Fibroblast of skin of right biceps (primary cell): ENCODE measurements at places on chromosomes 2 and 18.

DNA sequence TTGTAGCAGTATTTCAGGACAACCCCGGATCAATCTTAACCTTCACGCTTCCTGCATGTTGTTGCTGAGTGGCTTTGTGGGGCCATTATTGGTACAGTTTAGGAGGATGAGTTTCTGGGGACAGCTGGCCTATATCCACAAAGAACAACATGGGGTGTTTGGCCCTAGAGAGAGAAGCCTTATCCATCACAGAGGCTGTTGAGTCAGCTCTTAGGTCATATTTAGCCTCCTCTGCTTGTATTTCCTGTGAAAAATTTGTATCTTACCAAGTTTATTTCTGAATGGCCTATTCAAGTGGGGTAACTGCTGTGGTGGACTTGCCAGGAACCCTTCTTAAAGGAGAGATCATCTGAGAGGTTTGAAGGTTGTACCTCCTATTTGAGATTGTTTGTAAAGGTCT lies 77.6 kb downstream of the MAP4K4 start:
- no peak for DNase-seq

- DNase-seq, result no peak
These were observed 73.7 kb upstream of the ZNF516 start for GRCh38 chr18:76568731-76569130.

DNA sequence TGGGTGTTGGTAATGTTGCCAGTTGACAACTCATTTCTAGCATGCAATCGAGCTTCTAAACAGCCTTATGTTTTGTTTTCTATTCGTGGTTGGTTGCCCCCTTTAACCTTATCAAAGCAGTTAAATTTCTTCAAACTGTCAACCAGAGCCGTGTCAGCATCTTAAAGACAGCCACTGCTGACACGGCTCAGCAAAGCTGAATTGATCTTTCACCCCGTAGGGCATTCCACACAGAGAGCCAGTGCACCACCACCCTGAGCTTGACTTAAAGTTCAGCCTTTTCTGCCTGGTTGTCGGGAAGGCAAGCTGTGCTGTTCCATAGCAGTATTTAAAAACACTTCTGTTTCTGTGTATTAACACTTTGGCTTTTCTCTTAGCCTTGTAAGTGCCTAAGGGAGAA lies 355.0 kb upstream of the CHST9 start:
- DNase-seq, result no peak

DNA sequence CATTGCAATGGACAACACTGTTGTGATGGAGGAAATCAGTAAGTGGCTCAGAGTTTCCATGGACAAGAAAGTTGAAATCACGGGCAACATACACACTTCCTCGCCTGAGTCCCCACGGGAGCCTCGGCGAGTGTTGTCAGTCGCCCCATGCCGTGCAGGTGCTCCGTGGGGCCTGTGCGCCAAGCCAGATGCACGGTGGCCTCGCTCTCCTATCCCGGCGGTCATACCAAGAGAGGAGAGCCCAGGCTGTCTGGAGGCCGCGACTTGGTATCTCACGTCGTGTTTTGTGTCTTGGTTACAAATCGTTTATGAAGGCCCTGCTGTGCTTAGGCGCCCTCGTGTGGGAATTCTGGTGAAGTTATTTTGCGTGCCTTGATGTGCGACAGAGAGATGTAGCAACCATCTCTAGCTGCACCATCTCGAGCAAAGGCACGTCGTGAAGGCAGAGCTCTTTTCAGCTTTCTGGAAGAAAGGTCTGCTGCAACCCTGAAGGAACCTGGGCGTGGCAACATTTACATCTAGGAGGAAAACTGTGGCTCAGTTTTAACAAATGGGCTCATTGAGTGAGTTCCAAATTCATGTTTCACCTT lies 21.8 kb downstream of the ATG4B start:
- peak; percentile 68 for DNase-seq

- DNase-seq, result no peak
These were observed 53.2 kb downstream of the CIB4 start for GRCh38 chr2:26587994-26588393.

- peak; percentile 80 for DNase-seq
These were observed 655.5 kb upstream of the FANCL start for GRCh38 chr2:58896638-58897037.

GRCh38 chr2:71348302-71348701 lies 16.7 kb downstream of the ZNF638 start:
- DNase-seq, result peak; percentile 41

DNA sequence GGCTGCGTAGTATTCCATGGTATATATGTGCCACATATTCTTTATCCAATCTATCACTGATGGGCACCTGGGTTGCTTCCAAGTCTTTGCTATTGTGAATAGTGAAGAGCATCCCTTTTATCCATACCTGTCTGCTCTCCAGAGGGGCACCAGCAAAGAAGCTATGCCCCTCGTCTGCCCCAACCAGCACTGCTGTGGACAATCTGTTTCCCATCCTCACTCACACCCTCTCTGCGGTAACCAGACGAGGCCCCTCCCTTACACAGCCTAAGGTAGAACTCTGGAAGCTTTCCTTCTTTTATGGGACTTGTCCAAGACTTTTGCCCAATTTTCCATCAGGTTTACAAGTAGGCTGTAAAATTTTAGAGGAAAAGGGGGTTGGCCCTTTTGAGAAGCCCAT lies 24.9 kb downstream of the TTR start:
- no peak for DNase-seq

GRCh38 chr2:11573418-11574175 lies 39.8 kb downstream of the GREB1 start:
- peak; percentile 46 for DNase-seq

DNA sequence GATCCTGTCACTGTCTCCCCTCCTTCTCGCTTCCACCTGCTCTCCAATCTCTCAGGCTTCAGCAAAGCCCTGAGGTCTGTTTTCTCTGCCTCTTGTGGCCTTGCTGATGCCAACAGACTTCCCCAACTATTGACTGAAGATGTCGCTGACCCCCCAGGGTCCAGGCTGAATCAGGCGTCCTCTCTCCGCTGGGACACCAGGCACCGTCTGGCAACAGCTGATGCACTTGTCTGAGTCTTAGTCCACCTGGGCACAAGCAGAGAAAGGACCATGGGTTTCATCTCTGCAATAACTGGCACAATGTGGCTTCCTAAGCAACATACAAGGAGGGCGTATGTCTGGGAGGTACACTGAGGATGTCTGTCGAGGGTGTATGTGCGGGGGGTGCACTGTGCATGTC lies 248.7 kb upstream of the MYT1L start:
- no peak for DNase-seq

DNA sequence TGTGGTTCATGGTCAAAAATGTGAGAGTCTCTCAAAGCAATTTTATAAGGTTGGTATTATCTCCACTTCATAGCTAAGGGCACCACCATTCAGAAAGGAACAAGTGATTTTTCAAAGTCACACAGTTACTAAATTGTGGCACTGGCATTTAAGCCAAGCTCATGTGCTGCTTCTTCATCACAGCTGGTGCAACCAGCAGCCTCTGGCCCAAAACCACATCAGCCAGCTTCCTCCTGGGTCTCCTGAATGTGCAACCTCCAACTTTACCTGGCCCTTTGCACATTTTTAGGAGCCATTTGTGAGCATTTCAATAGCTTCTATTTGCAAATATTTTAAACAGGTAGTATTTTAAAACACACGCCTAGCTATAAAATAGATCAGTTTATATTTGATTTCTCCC lies 293.7 kb downstream of the BCL11A start:
- no peak for DNase-seq

GRCh38 chr2:99670768-99671734 lies 181.2 kb upstream of the REV1 start:
- no peak for DNase-seq

DNA sequence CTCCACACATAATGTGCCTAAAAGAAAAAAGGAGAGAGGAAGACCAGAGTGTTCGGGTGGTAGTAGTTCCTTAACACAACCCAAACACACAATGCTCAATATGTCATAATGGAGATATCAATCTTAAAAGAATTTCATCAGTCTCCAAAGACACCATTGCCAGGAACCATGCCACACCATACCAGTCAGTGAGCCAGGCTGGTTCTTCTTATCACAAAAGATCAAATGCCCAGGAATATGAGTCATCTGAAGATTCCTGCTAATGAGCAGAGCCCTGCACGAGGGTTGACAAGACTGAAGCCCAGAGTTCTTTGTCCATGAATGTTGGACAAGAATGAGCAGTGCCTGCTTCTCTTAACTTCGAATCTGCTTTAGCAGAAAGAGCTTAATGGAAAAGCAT lies 262.3 kb downstream of the ZNF516 start:
- no peak for DNase-seq

- no peak for DNase-seq
These were observed 63.2 kb upstream of the IGFBP5 start for GRCh38 chr2:216758256-216759155.

GRCh38 chr2:10431797-10432196 lies 16.3 kb downstream of the ODC1 start:
- no peak for DNase-seq

DNA sequence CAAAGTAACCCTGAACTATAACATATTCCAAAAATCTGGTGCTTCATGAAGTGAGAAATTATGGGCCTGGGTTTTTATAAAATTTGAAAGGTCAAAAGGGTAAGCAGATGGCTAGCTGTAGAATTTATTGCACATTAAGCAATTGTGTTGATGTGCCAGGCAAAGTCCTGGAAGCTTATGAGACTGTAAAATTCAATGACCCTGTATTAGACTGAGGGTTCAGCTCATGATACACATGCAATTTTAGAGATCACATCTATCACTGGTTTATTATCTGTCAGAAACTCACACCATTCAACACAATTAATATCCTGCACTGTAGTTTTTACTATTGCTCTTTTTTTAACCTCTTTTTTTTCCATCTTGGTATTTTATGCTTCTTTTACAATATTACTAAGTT lies 1162.6 kb upstream of the SLC39A10 start:
- DNase-seq, result no peak
